ENCODE measurements at places on chromosomes 5 and 9.

DNA sequence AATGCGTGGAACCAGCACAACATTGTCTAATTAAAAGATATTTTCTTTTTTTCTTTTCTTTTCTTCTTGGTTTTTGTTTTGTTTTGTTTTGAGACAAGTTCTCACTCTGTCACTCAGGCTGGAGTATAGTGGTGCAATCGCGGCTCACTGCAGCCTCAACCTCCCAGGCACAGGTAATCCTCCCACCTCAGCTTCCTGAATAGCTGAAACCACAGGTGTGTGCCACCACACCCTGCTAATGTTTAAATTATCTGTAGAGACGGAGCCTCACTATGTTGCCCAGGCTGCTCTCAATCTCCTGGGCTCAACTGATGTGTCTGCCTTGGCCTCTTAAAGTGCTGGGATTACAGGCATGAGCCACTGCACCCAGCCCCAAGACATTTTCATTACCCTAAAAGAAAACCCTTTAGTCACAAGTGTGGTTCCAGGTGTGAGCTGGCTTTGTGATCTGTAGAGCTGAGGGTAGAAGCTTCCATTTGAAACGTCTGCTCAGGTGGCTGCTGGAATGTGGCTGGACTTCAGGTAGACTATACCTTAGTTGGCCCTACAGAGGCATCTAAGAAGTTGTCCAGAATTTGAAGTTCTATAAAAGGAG, 19.1 kb upstream of the NEK6 start:
- DNase-seq = no peak

DNA sequence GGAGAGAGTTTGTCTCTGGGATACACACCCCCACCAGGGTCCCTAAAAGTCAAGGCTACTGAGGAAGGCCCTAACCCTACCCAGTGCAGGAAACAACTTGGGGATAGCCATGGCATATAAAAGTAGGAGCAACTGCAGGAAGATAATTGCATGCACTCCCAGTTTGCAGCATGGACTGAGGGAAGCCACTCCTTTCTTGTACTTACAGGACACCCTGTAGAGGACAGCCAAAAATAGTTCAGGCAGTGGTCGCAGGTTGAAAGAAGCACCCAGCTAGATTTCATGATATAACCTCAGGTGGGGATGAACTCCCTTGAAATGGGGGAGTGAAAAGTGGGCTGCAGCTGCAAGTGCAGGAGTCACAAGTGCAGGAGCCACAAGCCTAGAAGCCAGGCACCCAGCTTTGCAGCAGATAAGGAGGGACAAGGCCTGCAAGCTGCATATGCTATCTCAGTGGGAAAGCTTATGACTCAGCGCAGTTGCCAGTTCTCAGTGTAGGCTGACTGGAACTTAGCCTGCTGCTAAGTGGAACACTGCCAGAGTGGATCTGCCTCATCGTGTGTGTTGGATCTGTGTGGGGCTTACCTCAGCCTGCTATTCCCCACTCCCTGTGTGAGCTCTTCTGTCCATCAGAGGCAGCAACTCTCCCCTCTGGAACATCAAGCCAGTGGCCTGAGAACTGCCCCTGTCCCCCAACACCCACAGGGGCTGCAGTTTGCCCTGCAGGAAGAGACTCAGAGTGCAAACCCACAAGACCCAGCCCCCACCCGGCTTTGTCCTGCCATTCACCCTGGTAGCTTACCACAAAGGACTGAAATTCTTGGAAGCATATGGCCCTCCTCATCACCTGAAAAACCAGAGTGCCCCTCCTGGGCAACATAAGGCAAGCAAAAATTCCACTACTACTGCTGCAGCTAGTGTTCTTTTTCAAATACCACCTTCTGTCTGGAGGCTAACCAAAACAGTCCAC, 42.7 kb downstream of the CYLC2 start:
- no peak for DNase-seq

- no peak for DNase-seq
These were observed 334.7 kb downstream of the NDUFS4 start for GRCh38 chr5:53895091-53895683.

GRCh38 chr5:110070836-110071235, 381.1 kb downstream of the MAN2A1 start:
- DNase-seq = no peak

DNA sequence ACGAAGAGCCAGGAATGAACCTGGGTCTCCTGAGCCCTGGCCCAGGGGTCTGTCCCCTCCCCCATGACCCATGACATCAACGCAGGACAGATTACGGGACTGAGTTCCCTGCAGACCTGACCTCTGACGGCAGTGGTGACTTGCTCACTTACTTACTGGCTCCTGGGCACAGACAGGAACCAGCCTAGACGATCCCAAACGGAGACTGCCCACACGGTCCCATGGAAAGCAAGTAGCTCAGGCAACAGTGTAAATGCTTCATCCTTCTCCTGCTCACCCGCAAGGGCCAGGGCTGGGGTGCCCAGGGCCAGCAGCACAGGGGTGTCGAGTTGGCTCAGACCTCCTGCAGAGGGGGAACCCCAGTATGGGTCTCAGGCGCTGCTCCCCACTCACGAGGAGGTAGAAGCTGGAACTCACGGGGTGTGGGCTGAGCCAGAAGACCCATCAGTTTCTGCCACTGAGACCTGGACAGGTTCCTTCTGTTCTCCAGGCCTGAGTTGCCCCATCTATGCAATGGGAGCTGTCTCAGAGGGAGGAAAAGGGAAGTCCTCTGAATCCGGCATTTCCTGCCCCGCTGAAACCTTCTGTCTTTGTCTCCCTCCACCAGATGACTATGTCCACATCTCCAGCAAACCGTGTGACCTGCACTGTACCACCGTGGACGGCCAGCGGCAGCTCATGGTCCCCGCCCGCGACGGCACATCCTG, 5.6 kb downstream of the ADAMTSL2 start:
- no peak for DNase-seq

DNA sequence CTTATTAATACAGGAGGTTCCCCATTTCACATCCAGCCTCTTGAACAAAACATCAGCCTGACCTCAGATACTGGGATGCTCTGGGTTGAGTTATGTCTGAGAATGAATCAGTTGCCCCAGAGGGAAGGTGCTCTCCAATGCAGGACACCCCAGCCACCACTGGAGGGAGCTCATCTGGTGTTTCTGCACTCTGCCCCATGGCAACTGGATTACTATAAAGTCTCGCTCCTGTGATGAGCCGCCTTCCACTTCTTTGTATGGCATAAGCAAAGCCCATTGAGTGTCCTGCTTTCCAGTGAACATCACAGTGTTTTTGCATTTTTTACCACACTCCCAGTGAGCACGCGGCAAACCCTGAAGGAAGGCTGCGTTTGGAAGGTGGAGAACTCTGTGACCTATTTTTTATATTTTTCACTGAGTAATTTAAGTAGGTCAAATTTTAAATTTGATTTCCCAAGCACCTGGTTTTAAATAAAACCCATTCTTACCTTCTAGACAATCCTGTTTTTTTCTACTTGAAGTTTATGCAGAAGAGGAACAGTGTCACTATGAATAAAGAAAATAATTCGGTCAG, 176.9 kb upstream of the WWC1 start:
- peak; percentile 34 for DNase-seq

DNA sequence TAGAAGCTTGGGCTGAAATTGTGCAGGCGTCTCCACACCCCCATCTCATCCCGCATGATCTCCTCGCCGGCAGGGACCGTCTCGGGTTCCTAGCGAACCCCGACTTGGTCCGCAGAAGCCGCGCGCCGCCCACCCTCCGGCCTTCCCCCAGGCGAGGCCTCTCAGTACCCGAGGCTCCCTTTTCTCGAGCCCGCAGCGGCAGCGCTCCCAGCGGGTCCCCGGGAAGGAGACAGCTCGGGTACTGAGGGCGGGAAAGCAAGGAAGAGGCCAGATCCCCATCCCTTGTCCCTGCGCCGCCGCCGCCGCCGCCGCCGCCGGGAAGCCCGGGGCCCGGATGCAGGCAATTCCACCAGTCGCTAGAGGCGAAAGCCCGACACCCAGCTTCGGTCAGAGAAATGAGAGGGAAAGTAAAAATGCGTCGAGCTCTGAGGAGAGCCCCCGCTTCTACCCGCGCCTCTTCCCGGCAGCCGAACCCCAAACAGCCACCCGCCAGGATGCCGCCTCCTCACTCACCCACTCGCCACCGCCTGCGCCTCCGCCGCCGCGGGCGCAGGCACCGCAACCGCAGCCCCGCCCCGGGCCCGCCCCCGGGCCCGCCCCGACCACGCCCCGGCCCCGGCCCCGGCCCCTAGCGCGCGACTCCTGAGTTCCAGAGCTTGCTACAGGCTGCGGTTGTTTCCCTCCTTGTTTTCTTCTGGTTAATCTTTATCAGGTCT, at the start of gene C9orf72:
TSS of gene C9orf72 (minus strand) at position 564 of the 716 bp plus-strand sequence. CDS start 6,361 bp downstream, outside the sequence.
- DNase-seq = peak; percentile 89

GRCh38 chr5:31377274-31377946, 154.5 kb downstream of the DROSHA start:
- DNase-seq = no peak

DNA sequence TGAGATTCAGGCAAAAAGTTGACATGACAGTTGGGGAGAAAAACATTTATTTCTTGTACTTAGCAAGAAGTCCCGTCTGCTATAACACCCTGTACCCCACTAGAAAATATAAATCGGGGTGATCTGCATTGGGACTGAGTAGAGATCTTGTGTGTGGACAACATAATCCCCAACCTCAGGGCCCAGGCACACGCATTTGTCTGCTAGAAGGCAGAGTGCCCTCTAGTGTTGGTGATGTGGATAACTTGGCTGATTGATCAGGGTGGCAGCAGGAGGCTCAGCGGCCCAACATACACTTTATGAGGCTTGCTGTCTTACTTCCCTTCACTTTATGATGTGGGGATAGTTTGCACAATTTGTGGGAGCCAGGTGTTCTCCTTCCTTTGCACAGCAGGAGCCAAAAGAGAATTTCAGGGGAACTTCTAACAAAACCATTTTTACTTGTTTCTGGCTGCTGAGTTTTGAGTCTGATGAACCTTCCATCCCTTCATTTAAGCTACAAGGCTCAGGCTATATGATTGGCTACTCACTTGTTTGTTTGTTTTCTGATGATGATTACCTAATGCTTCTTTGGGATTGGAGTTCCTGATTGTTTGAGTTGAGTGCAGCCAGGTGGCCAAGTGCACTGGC, 263.2 kb downstream of the DMAC1 start:
- DNase-seq = peak; percentile 4
